ENCODE measurements at places on chromosomes 5 and 9.

DNA sequence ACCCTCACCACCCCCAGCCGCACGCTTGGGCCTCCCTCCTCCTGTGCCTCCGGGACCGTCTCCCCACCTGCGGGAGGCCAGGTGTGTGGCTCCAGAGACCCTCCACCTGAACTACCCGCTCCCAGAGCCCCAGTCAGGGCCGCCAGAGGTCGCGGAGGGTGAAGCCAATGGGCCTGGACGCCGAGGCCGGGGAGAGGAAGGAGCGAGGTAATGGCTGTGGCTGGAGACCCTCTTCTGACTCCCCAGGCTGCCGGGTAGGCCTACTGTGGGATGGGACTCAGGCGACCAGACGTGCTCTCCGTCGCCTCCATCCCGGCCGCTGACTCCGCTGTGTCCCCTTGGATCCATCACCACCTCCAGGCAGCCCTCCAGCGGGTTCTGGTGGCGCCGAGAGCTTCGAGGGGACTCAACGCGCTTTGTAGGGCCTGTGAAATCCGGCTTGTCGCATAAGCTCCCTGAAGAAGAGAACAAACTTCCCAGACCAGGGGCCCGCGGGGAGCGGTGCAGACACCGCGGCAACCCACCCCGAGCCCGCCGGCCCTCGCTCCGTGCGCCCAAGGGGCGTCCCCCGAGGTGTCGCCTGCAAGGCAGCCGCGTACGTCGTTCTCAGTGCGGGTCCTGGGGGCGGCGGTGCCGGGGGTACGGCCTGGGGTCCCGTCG, 12.6 kb downstream of the IRX2 start:
- no peak for DNase-seq

DNA sequence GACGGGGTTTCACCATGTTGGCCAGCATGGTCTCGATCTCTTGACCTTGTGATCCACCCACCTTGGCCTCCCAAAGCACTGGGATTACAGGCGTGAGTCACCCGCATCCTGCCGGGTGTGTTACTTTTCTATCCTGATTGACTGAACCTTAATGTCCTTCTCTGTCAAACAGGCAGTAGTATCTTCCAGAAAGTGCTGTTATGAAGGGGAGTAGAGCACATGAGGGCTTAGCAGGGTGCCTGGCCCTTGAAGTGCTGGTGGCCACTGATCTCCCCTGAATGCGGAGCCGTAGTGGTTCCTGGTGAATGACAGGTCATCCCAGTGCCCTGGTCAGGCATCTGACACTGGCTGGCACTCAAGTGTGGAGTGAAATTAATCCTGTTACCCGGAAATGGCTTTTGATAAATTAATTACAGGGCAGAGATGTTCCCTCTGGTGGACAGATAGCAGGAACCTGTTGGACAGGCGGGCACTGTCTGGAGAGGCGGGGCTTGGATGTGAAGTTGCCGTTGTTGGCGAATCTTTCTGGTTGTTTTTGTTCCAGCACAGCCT, 28.4 kb downstream of the PRRC2B start:
- no peak for DNase-seq

DNA sequence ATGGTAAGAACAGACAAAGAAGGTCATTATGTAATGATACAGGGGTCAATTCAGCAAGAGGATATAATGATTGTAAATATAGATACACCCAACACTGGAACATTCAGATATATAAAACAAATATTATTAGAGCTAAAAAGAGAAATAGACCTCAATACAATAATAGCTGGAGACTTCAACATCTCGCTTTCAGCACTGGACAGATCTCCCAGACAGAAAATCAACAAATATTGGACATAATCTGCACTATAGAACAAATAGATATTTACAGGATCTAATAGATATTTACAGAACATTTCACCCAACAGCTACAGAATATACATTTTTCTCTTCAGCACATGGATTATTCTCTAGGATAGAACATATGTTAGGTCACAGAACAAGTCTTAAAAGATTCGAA, 190.6 kb upstream of the RFX3 start:
- no peak for DNase-seq

DNA sequence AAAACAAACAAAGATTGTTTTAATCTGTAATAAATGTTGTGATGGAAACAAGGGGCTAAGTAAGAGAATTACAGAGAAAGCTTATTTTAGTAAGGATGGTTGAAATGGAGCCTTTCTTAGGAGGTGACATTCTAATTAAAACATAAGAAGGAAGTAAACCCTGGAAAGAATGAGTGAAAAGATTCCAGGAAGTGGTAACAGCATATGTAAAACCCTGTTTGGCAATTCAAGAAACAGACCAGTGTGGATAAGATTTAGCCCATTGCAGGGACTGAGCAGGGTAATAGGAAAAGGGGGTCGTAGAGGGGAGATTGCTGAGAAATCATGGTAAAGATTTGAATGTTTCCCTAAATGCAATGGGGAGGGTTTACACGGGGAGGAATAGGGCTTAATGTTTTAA, 21.6 kb upstream of the PIP5K1B start:
- DNase-seq = no peak

DNA sequence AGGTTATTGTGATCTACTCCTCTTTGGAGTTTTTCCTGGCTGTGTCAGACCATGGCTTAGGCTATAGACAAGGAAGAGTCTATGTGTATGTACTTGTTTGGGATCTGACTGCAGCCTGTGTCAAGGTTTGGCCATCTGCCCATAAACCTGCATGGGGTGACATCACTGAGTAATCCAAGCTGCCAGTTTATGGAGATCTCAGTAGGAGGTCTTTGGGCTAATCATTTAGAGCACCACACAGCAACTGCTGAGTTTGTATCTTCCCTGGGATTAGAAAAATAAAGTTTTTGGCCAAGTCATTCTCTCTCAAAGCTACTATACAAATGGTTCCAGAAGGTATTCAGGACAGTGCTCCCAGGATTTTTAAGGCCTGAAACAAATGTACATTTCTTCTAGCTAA, 65.5 kb upstream of the HSPB3 start:
- no peak for DNase-seq

DNA sequence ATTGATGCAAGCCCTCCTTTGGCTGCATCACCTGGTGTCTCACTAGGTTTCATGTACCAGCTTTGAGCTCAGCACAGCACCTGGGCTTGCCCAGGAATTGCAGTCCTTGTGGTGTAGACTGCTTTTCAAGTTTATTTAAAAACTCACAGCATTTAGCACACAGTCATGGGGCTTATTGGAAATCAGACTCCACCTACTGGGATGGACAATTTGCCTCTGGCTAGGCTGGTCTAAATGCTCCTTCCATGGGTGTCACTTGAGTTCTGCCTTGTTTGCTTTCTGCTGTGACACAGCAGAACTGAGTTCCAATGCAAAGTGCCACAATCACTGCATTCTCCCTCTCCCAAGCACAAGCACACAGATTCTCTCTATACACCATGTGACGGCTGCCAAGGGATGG, 453.3 kb downstream of the GABRG2 start:
- DNase-seq = no peak

- no peak for DNase-seq
Observed at GRCh38 chr9:126641118-126641851, 27.6 kb downstream of the LMX1B start.

GRCh38 chr9:126480813-126481212, 132.9 kb upstream of the LMX1B start:
- no peak for DNase-seq

GRCh38 chr5:150492621-150493020, 15.3 kb upstream of the NDST1 start:
- no peak for DNase-seq

DNA sequence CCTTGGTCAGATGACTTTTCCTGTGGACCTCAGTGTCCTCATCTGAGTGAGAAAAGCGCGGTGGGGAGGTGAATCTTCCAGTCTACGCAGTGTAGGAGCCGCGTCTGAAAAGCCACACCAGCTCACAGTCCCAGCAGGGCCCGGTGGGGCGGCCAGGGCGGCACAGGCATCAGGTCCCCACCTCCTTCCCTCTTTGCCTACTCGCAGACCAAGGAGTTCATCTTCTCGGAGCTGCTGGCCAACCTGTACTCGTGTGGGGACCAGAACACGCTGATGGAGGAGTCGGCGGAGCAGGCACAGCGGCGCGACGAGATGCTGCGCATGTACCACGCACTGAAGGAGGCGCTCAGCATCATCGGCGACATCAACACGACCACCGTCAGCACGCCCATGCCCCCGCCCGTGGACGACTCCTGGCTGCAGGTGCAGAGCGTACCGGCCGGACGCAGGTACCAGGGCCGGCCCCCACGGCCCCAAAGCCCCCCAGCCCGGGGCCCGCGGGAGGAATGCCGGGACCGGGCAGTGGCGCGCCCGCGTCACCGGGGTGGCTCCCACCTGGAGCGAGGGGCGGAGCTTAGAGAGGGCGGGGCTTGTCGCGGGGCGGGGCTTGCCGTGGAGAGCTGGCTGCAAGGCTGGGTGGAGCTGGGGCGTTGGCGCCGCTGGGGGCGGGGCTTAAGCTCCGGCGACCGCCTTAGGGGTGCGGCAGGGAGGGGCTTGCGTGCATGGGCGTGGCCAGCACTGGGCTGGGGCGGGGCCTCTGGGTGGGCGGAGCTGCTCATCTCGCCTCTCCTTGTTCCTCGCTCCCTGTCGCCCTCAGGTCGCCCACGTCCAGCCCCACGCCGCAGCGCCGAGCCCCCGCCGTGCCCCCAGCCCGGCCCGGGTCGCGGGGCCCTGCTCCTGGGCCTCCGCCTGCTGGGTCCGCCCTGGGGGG, 25.6 kb downstream of the GOLGA2 start:
- DNase-seq = peak; percentile 98

GRCh38 chr9:115888131-115888530, 265.5 kb upstream of the PAPPA start:
- DNase-seq = no peak

- DNase-seq = no peak
Observed at GRCh38 chr5:79536193-79536906, 22.4 kb upstream of the HOMER1 start.

GRCh38 chr9:99051406-99051805, 53.5 kb upstream of the TGFBR1 start:
- no peak for DNase-seq

GRCh38 chr5:150349681-150350275, 7.7 kb upstream of the TCOF1 start:
- DNase-seq = no peak

- no peak for DNase-seq
Observed at GRCh38 chr5:33401482-33402390, 39.0 kb upstream of the TARS1 start.

- no peak for DNase-seq
Observed at GRCh38 chr5:148559461-148559860, 94.9 kb downstream of the HTR4 start.

- no peak for DNase-seq
Observed at GRCh38 chr5:124527220-124527991, 219.0 kb downstream of the ZNF608 start.

DNA sequence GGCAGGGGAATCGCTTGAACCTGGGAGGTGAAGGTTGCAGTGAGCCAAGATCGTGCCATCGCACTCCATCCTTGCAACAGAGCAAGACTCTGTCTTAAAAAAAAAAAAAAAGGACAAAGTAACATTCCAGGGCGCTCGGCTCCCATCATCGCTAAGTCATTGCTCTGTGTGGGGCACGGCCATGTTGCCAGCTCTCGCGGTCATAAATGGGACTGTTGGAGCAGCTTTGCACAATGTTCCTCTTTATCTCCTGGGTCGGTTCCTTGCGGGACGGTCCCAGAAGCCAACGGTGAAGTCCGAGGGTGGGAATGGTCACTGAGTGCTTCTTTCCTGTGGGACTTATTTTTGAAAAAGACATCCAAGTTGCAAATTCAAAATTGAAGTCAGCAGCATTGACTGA, 65.5 kb downstream of the HMCN2 start:
- DNase-seq = no peak

Measured in stimulated activated CD4-positive, alpha-beta T cell treated with anti-CD3 and anti-CD28 coated beads, Interleukin-15, amount 100 ng/mL, for 24 hours (primary cell).